HL-60 (cell line): ENCODE measurements at places on chromosomes 16 and 17.

GRCh38 chr16:62034231-62035114 is 1.8 kb downstream of the CDH8 start:
- no peak for DNase-seq

GRCh38 chr17:43118679-43119615 is 6.2 kb downstream of the BRCA1 start:
- DNase-seq, result no peak

GRCh38 chr16:23149267-23149992 is at the start of gene USP31:
USP31 (minus strand) TSS chr16:23149452; CDS start chr16:23149270, 182 bp downstream.
- DNase-seq, result peak; percentile 95

- peak; percentile 28 for DNase-seq
Observed at GRCh38 chr16:70267516-70267915, 15.8 kb upstream of the EXOSC6 start.
